ENCODE measurements at places on chromosomes 4 and X. TPM values are rescaled to one million over a fixed set of nuclear protein-coding genes. Genes with fewer than 3 reads are reported as not detected.

DNA sequence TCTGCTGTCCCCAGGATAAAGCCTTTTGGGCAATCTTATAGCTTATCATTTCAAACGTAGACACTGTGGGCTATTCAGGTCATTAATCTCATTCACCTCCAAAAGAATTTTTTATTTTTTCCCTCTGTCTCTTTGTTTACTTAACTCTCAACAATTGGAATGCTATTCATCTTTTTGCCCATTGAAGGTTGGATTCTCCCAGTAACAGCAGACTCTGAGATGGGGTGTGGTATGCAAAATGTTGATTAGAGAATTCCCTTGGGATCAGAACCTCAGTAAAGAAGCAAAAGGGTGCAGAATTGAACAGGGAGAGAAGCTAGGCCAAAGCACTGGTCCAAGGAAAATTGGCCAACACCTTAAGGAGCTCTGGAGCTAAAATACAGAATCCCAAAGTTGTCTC, 60.4 kb downstream of the CAMK2D start:
- no peak for DNase-seq

RPL10 gene
- 2,372 TPM for total RNA-seq

DNA sequence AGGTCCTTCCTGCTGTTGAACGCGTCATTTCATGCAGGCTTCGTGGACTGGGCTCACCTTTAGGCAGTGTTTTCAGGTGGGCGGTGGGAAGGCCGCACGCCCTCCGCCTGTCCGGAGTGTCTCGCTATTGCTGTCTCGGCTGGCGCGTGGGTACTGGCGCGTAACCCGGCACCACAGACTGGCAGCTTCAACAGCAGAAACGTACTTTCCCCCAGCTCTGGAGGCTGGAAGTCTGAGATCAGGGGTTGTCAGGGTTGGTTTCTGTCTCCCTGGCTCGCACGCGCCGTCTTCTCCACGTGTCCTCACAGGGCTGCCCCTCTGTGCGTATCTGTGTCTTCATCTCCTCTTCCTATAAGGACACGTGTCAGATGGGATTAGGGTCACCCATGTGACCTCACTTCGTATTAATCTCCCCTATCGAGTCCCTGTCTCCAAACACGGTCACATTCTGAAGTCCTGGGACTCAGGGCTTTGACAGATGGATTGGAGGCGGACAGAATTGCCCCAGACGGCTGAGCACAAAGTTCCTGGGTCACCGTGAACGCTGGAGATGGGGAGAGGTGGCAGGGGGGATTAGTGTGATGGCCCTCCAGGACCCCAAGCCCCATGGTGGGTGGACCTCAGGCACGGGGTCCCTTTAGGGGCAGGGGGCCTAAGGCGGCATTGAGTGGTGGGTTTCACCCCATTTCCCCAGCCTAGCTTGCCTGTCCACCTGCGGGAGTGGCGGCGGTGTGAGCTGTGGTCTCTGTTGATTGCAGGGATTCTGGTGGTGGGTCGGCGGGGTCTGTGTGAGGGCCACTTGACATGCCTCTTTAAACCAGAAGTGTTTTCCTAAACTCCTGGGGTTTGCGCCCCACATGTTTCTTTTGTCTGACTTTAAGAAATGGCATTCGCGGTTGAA, 83.4 kb upstream of the LRPAP1 start:
- no peak for DNase-seq

LUZP4 gene
- not detected for total RNA-seq

CTAG2 gene
- not detected for total RNA-seq

DNA sequence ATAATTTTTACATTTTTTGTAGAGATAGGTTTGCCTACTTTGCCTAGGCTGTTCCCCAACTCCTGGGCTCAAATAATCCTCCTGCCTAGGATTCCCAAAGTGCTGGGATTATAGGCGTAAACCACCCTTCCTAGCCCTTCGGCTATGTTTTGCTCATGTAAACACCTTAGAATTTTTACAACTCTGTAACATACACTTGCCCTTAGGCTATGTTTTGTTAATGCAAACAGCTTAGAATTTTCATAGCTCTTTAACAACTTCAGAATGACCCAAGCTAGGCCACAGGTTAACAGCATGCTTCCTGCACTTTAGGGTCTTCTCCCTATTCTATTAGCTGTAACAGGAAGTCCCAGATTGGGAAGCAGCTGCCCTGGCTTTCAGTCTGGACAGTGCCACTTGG, 24.2 kb downstream of the KLHL15 start:
- no peak for DNase-seq

SLC49A3 gene
- total RNA-seq = 9.7 TPM

GRCh38 chr4:151668689-151669402, 92.0 kb downstream of the GATB start:
- no peak for DNase-seq

SPANXA2 gene
- not detected for total RNA-seq

LRAT gene
- not detected for total RNA-seq

PCDH11X gene
- not detected for total RNA-seq

MMRN1 gene
- 3,426 TPM for total RNA-seq

UTP3 gene
- 10.8 TPM for total RNA-seq

DNA sequence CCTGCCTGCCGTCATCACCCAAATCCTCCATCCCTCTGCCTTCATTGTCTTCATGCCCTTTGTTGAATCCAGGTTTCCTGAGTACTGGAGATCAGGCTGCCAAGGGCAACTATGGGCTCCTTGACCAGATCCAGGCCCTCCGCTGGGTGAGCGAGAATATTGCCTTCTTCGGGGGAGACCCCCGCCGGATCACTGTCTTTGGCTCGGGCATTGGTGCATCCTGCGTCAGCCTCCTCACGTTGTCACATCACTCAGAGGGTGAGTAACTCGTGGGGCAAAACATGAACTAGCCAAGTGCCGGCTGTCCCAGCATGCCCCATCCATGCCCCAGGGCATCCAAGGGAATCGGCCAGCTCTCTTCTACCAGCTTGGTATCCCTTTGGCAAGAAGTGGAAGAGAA, 19.4 kb downstream of the NLGN3 start:
- no peak for DNase-seq

GLUD2 gene
- 0.63 TPM for total RNA-seq

KLHL13 gene
- 0.38 TPM for total RNA-seq

DCAF4L1 gene
- total RNA-seq = 0.13 TPM

FAM9C gene
- not detected for total RNA-seq

DNA sequence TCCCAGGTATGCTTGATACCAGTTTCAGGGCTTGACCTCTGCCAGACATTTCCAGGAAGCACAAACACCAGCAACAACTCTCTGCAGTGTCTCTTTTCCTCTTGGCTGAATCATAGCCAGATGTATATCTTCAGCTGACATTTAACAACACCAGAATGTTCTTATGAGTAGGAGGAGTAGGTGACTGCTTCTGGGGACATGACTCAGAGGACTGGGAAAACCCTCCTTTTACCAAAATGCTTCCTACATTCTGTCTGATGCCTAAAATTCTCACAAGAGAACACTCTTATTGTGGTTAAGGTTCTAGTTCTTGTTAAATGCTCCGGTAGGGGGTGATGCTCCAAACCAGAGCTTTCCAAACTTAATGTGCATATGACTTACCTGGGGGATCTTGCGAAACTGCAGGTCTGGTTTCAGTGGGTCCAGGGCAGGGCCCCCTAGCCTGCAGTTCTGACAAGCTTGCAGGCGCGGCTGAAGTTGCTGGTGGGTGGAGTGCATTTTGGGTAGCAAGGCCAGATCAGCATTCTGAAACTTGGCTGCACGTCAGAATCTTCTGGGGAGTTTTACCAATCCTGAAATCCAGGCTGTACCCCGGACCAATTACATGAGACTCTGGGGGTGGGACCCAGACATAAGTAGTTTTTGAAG, 329.3 kb upstream of the RPS6KA3 start:
- DNase-seq = no peak

DNA sequence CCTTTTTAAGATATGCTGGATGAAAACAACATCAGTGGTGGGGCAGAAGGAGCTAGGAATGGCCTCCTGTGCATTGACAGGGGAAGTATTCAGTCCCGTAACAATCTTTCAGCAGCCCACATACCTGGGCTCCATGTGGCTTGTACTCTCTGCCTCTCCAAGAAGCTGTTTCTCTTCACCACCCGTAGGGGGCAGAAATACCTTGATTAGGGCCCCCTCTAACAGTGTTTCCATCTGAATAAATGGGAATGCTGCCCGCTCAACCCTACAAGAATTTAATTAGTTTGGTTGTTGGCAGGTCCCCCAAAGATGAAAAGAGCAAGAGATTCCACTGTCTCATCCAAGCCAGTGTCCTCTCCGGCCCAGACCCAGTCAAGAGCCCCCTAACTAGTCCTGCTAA, 155.2 kb downstream of the SMIM20 start:
- DNase-seq = peak; percentile 29

DNA sequence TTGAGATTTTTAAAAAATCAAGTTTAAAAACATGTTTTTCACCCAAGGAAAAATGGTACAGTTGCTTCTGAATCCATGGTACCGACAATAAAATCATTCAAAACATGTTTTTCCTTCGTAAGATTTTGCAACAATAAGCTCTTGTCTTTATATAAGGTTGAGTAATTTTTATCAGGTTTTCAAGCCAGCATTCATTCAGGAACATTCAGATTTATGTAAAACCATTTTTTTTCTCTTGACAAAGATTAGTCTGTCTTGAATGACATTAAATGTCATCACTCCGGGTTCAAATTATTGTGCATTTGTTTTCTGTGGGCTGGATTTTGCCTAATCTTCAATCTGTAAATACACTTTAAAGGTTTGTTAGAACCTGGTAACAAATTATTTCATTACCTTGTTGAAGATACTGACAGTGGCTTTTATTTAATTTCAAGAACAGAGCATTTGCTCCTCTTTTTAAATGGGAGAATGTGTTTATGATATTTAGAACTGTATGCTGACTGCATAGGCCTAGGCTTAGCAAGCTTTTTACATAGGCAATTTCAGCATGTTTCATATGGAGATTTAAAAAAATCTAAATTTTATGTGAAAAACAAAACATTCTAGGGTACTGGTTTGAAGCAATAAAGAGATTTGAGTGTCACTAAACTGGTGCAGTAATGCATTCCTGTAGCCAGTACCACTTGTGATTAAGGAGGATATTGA, 336.4 kb upstream of the HAND2 start:
- no peak for DNase-seq

GRCh38 chrX:38796946-38797345, 4.3 kb upstream of the MID1IP1 start:
- no peak for DNase-seq

DNA sequence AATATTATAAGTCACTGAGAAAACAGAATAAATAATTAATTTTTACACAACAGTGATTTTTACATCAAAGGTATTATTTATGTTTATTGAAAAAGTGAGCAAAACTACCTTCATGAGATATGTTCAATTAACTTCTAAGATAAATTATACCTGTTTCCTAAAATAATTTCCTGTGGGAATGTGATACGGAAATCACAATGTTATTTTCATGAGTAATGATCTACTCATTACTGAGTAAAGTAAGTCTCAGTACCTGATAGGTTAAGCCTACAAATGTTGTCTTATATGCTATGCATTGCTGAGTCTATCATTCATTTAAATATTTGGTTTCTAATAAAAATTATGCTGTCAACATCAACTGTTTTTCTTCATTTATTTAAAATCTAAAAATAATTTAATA, 324.0 kb downstream of the STPG2 start:
- DNase-seq = no peak

GRCh38 chrX:74923942-74924448, 1.3 kb downstream of the NEXMIF start:
- DNase-seq = no peak

DNA sequence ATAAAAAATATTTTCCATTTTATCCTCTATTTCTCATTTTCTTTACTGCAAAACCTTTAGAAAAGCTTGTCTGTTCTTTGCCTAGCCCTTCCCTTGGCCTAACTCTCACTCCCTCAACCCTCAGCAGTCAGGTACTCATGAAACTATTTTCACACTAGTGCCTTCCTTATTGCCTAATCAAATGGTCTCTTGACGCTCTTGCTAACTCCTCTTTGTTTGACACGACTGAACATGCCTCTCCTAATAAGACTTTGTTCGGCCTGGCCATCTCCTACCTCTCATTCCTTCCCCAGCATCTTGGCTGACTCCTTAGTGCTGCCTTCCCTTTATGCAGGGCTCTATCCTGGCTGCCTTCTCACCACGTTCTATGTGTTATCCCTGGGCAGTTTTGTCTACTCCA, 11.1 kb upstream of the LRAT start:
- no peak for DNase-seq

CYLC1 gene
- not detected for total RNA-seq

CC2D2A gene
- total RNA-seq = 3.4 TPM

GRCh38 chrX:67725471-67725870, 181.7 kb downstream of the AR start:
- DNase-seq = no peak

NKX6-1 gene
- total RNA-seq = not detected

STK32B gene
- total RNA-seq = 22.5 TPM

FUNDC1 gene
- total RNA-seq = 6.1 TPM

GRCh38 chr4:54315561-54316538, 86.8 kb downstream of the PDGFRA start:
- no peak for DNase-seq

DNA sequence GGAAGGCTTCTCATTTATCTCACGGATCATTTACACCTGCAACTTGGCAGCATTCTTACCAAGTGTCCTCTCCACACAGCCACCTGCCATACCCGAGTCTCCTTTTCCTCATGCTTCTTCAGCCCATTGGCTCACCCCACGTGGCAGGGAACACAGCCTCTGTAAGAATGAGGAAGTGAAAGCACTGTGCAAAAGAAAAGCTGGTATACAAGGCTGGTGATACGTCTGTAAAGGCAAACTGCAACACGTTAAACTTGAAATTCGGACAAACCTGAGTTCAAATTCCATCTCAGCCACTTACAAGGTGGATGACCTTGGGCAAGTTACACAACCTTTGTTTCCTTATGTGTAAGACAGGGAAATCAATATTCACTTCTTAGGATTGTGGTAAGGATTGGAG, 164.0 kb upstream of the RASGEF1B start:
- no peak for DNase-seq

GRCh38 chr4:143558823-143559756, 45.6 kb downstream of the SMARCA5 start:
- peak; percentile 89 for DNase-seq

- no peak for DNase-seq
Measured at GRCh38 chrX:70755850-70756249, 152.7 kb downstream of the TEX11 start.

DNA sequence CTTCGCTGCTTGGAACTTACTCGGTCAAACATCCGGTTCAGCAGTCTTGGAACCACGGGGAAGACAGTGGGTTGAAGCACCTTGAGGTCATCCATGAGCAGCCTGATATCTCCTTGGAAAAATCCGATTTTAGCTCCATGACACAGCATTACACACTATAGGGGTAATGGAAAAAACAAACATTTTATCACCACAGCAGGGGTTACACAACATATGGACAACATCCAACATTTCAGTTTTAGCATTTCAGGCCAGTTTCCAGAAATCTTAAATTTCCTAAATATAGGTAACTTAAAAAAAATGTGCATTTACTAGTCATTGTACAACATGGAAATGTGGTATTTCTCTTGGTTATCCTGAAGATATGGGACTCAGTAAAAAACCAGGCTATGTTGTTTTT, 34.4 kb upstream of the CENPU start:
- no peak for DNase-seq
